Activated T-cell treated with anti-CD3 and anti-CD28 coated beads for 48 hours (primary cell): ENCODE measurements at places on chromosomes 3 and 15.

DNA sequence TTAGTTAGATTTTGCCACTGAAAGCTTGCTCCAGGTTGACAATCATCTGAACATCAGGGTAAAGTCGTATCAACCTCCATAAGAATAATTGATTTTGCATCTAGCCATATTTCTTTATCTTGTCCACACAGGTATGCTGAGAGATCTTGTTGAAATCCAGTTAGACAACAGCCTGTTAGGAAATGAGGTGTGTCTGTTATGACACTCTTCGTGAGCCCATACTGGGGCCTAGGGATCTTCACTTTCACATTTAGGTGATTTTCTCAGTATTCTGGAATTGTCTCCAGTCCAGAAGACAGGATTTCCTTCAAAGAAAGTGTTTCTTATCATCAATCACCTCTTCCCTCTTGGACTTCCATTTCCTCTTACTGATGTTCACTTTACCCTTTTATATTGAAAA lies 18.1 kb downstream of the DNAJB11 start:
- DNase-seq, result no peak

GRCh38 chr3:113275929-113276750 lies 64.8 kb downstream of the BOC start:
- no peak for DNase-seq

DNA sequence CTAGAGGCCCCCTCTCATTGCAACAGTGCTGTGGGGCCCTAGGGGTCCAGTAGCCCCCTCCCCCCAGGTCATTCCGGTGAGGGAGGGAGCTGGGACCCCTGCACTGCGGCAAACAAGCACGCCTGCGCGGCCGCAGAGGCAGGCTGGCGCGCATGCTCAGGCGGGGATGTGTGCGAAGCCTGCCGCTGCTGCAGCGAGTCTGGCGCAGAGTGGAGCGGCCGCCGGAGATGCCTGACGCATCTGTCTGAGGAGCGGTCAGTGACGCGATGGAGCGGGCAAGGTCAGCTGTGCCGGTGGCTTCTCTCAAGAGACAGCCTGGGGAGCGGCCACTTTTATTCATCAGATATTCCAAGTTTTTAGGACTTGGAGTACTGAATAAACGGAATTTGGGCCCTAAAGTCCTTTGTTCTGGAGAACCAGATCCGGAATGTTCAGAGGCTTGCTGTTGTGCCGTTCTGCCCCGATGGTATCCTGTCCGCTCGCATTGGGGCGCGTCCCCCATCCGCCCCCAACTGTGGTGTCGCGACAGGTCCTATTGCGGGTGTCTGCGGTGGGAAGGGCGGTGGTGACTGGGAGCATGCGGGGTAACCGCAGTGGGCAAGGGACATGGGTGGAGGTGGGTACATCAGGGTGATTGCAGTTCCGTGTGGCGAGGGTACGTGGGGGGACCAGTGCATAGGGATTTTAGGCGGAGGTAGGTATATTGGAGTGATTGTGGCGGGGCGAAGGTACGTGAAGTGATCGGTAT lies at the start of the genes SNRPN and SNURF:
Gene SNRPN (plus strand): TSS at position 205 of the 748 bp plus-strand sequence. CDS start 19,467 bp downstream, outside the sequence.
Gene SNURF (plus strand): TSS at position 205 of the 748 bp plus-strand sequence. CDS start 62 bp downstream, at position 267.
- DNase-seq, result peak; percentile 57

DNA sequence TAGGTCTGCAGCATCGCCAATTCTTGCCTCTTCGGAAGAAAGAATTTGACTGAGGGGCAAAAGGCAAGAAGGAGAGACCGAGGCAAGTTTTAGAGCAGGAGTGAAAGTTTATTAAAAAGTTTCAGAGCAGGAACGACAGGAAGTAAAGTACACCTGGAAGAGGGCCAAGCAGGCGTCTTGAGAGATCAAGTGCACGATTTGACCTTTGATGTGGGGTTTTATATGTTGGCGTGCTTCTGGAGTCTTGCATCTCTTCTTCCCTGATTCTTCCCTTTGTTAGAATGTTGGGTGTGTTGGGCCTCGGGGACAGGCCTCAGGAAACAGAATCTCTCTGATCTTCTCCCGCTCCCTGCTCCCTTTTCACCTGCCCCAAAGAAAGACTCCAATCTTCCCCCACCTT lies 40.6 kb upstream of the FLNB start:
- no peak for DNase-seq

DNA sequence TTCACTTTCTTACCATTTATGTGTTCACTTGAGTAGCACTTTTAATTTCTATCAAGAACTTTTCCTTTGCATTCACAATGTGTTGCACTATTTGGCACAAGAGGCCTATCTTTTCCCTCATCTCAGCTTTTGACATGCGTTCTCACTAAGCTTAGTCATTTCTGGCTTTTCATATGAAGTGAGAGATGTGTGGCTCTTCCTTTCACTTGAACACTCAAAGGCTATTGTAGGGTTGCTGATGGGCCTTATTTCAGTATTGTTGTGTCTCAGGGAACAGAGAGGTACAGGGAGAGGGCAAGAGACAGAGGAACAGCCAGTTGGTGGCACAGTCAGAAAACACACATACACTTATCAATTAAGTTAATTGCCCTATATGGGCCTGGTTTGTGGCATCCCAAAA lies 127.4 kb upstream of the MLF1 start:
- no peak for DNase-seq

DNA sequence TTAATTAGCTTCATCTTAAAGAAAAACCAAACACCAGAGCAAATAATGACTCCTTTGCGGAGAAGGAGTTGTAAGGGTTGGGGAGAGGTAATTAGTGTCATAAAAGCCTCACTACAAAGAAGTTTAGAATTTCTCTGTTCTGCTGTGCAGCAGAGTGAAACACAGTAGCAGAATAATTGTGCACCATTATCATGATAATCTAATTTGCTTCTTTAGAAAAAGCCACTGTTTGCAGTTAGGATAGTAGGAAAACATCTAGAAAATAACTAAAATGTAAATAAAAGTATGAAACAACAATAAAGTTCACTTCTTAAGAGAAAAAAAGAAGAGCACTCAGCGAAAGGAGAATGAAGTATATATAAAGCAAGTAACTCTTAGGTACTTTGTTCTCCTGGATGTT lies 5.5 kb downstream of the SHOX2 start:
- DNase-seq, result no peak

DNA sequence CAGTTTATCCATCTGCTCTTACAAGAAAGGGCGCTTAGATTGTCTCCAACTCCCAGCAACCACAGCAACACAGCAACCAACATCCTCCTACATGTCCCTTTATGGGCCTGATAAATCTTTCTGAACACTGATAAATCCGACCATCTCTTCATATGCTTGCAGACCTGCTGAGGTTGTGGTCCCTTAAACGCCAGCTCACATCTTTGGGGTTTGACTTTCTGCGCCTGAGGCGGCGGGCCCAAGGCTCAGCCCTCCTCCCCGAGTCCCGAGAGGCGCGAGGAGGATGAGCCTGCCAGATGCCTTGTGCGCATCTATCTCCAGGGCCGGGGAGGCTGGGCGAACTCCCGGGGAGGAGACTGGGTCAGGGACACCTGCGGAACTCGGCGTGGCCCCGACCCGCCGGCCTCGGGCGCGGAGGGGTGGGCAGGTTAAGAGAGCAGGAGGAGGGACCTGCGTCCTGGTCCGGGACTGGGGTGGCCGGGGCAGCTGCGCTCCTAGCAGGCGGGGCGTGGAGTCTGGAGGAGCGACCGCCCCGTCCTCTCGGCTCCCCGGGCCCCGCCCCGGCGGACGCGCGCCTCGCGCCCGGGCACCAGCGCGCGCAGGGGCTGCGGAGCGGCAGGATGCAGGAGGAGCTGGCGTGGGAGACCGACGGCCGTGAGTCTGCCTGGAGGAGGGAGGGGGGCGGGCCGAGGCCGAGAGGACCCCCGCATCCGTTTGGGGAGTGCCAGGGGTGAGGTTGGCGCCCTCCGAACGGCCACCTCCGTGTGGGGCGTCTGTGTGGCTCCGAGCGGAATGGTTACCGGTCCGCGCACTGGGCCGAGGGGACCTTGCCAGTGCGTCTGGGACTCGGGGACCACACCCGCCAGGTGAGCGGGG lies at the start of gene ANKDD1A:
Gene ANKDD1A (plus strand): TSS at position 592 of the 876 bp plus-strand sequence. CDS start 29 bp downstream, at position 621.
- peak; percentile 60 for DNase-seq

DNA sequence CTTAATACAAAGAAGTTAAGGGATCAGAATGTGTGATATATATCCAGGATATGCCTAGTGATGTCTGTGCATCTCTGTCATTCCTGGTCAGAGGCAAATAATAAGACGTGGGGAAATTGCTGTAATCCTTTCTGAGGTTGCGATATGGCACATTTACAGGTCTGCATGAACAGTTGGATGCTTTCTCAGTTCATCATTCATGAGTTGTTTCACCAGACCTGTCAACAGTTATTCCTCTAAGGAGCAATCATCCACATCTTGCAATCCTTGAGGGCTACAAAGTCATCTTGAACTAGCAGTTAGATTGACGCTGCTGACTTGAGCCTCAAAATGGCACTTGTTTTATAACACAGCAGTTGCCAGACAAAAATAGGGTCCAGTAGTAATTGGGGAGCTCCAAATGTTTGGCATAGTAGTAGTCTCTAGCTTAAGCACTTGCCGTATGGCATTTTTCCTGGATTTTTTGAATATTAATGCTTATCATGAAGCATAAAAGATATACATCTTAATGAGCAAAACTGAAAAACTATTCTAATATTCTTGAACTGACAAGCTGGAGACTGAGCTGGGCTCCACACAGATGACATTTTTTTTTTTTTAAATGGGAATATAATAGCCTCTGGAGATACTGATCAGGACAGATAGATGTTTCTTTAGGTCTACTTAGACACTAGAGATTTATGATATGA lies 761.7 kb downstream of the VGLL3 start:
- no peak for DNase-seq

DNA sequence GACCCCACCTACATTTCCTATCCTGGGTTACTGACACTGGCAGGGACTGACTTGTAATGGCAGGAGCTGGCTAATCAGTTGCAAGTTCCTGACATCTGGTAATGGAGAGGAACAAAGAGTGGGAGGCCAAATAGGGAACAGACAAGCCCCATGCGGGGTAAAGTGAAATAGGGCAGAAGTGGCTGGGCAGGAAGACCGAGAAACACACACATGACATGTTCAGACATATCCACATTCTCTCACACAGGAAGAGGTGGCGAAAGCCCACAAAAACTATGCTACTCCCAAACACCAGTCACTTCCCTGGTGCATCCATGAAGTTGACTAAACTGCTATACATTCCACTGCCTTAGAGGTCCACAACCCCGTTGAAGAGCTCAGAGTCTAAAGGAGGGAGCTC lies 394.1 kb upstream of the TBL1XR1 start:
- DNase-seq, result no peak

- peak; percentile 86 for DNase-seq
Observed at GRCh38 chr3:12967606-12968351, 105.5 kb downstream of the IQSEC1 start.

DNA sequence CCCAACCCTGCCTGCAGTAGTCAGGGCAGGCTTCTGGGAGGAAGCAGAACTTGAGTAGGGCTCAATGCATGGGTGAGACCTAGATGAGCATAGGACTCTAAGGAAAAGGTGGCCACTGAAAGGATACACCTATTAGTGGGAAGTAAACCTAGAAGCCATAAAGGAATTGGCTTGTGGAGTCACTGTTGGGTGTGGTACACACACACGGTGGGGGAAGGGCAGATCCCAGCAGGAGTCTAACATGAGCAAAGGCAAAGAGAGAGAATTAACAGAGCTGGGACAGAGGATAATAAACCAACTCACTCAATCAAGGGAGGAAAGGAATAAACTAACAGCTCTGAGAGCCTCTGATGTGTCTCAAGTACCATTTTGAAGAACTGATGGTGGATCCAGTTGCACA lies 23.1 kb downstream of the DAPK2 start:
- DNase-seq, result no peak

DNA sequence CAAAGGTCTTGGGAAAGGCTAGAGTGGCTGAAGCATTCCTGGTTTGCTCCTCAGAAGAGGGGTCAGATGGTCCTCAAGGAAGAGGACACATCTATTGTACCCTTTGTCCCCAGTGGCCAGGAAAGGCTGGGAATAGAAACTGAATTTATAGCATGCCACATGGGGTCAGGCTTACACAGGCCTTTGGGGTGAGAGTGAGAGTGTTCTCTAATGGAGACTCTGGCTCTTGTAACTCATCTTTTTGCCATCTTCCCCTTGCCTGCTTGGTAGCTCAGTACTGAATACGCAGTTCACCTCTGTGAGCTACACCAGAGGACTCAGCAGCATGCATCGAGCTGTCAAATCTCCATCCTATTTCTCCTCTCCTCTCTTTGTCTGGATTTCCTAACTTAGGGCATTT lies 87.5 kb downstream of the ATP2B2 start:
- no peak for DNase-seq

DNA sequence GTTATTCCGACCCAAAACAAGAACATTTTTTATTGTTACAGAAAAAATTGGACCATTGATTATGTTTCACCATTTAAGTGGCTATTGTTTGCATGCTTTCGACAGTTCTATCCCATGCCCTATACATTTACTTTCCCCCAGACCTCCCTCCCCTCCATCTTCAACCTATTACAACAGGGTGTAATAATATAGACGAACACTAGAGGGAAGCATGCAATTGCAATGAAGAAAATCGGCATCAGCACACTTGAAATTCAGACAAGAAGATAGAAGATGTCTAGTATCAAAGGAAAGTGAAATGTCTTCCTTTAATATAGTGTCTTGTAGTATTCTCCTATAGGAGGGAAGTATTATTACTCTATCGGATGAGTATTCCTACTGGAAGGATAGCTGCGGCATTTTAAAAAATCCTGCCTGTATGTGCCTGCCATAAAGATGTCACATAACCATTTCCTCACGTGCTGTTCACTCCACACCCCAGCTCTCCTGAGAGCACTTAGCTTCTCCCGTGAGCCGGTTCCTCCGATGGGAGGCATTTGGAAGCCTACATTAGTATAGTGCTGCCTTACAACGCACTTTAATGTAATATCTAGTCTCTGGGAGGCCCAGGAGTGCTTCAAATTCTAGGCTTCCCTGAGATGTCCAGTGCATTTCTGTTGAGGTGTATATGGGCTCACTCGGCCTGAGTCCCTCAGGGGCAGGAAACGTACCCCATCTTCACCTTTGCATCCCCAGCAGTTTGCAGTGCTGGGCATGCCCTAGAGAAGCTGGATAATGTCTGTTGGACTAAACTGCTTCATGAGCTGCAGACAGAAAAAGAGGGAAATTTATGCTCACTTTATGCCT lies 17.8 kb upstream of the ERICH6 start:
- DNase-seq, result no peak

DNA sequence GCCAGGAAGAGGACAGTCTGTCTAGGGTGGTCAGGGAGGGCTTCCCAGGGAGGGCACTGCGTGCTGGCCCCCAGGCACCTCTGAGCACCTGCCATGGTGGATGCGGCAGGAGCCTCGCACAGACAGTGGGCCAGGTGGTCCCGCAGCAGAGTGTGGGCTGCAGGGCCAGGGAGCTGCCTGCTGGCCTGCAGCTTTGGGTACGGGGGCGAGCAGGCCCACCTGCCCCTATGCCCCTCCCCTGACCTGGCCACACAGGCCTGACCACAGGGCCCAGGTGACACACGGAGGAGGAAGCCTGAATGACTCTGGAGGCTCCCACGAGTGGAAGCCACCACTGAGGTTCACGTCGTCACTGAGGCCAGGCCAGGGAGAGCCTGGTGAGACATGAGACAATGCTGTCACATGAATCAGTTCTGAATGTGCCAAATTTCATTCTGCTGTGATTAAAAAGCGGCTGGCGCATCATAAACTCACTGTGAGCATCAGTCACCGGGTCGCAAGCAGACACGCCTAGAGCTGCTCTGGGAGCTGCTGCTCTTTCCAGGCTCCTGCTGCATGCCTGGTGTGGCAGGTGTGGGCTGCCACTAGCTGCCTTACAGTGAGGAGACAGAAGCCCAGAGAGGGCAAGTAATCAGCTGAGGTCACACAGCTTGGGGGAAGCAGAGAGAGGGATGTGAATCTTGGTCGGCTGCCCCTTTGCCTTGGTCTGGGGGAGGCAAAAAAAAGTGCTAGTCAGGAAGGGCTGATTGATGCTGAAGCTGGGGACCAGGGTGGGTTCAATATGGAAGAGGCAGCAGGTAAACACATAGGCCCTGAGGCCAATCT lies 39.5 kb upstream of the IQSEC1 start:
- DNase-seq, result no peak

GRCh38 chr3:76610150-76610549 lies 429.7 kb upstream of the ROBO2 start:
- no peak for DNase-seq
